Right lung (tissue), 10 donors: ENCODE measurements at places on chromosomes 6 and 20. TPM values are rescaled to one million over a fixed set of nuclear protein-coding genes. Genes with fewer than 3 reads are reported as not detected.

GRCh38 chr6:40295251-40295950 lies 291.8 kb downstream of the LRFN2 start:
- no peak for DNase-seq

GRCh38 chr6:128569732-128570679 lies 49.6 kb upstream of the PTPRK start:
- DNase-seq: no peak

DNA sequence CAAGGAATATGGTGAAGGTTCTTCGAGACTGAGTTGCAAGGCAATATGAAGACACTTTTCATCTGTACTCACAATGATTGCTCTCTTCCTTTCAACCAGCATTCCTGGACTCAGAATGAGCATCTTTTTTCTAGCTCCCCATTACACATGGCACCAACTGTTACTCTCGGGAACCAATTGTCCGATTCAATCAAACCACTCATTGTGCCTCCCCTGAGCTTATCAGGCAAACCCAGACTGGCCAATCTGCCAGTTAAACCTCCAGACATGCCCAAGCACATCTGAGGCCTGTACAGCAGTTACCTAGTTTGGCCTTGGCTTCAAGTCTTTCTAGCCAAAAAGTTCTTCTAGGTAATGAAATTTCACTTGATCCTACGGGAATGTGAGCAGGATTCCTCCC lies 164.1 kb downstream of the ID4 start:
- no peak for DNase-seq

GRCh38 chr20:47741669-47742608 lies 43.3 kb downstream of the SULF2 start:
- DNase-seq: no peak

- no peak for DNase-seq
Observed at GRCh38 chr6:155595284-155595683, 139.6 kb upstream of the NOX3 start.

DNA sequence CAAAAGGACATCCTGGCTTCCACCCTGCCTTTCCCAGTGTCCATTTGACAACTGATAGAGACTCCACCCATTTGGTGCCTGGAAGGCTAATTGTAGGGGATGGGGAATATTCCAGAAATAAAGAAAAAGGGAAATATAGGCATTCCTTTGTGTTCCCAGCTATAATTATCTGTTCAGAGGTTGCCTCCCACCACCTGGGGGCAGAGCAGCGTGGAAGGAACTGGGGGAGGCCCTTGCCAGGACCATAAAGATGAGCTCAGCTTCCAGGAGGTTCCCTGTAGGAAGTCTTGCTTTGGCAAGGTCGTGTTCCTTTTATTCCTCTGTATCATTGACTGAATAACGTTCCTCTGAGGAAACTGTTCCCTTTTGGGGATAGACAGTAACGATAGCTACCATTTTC lies 214.7 kb downstream of the TFAP2C start:
- DNase-seq: no peak

DNA sequence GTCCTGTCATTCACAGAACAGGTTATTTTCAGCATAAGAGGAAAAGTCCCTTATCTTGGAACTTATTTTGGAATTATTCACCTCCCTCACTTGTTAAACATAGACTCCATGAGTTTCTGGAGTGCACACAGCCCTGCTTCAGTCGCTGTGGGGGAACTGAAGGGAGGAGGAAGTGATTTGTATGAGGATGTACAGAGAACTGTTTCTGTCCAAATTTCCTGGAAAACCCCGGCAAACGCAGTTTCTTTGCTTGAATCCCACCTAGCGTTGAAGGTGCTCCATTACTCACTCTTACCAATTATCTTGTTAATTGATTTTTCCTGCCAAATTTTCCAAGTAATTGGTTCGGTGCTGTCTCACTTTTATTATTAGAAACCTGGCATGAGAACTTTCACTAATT lies 78.0 kb upstream of the AGPAT4 start:
- DNase-seq: no peak

- DNase-seq: no peak
Observed at GRCh38 chr6:142819603-142820337, 125.2 kb downstream of the HIVEP2 start.

DNA sequence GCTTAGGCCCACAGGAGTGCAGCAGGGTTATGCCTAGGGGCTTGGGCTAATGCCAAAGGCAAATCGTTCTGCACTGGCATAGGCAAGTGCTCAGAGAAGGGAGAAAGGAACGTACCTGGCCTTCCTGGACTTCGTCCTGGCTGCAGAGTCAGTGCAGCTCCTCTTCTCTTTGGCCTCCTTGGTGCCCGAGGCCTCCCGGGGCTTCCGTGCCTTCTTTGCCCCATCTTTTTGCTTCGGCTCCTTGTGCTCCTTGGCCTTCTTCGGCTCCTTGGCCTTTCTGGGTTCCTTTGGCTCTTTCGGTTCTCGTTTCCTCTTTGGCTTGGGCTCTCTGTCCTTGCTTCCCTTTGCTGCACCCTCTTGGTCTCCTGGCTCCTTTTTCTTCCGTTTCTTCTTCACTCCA lies 85.2 kb downstream of the CHD6 start:
- no peak for DNase-seq

The TRIM10 gene
- polyA plus RNA-seq: 2.6 TPM

The PPIL4 gene
- 75.3 TPM for polyA plus RNA-seq

The SDCBP2 gene
- polyA plus RNA-seq: 3.8 TPM

The VSX1 gene
- polyA plus RNA-seq: not detected

The CCDC170 gene
- 7.0 TPM for polyA plus RNA-seq

The SEC23B gene
- 43.1 TPM for polyA plus RNA-seq

The TP53RK gene
- polyA plus RNA-seq: 17.2 TPM
